NCI-H69 (cell line): ENCODE measurements at places on chromosomes 11 and 22.

GRCh38 chr22:49582678-49583077, 245.0 kb downstream of the BRD1 start:
- DNase-seq, result no peak

GRCh38 chr11:20070459-20070858, 89.8 kb downstream of the DBX1 start:
- DNase-seq, result peak; percentile 87

GRCh38 chr11:23859087-23859486, 637.8 kb upstream of the LUZP2 start:
- no peak for DNase-seq

DNA sequence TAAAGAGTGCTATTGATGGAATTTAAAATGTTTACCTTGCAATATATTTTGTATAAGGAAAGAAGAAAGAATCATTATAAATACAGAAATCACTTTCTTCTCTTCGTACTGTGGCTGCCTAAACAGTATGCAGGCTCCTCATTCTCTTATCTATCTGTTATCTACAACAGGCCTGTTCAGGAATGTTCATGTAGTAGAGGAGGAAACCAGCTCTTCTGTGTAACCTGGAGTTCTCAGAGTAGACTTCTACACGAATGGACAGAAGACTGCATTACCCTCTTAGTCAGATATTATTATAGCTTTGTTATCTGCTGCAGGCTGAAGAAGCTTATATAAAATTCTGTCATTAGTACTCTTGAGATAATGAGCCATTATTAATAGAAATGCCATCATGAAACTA, 1225.9 kb upstream of the CNTN5 start:
- DNase-seq, result no peak

GRCh38 chr11:30509364-30509763, 76.8 kb downstream of the MPPED2 start:
- DNase-seq, result no peak

DNA sequence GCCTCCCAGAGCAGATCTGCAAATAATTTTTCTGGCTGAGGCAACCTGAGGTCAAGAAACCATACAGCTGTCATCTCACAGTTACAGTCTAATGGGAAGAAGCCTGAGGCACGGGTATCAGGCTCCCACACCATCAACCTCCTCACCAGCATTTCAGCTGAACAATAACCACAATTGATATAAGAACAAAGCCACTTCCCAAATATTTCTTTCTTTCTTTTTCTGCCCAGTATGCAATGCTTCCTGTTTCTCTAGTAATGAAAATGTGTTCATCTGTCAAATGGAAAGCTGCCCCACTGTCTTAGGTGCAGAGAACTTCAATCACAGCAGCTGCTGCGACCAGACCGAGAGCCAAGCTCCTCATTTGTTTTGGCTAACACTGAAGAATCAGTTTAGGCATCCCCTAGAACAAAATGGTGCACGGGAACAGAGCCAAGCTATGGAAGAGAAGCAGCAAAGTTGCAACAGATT, 108.4 kb downstream of the BLID start:
- no peak for DNase-seq

DNA sequence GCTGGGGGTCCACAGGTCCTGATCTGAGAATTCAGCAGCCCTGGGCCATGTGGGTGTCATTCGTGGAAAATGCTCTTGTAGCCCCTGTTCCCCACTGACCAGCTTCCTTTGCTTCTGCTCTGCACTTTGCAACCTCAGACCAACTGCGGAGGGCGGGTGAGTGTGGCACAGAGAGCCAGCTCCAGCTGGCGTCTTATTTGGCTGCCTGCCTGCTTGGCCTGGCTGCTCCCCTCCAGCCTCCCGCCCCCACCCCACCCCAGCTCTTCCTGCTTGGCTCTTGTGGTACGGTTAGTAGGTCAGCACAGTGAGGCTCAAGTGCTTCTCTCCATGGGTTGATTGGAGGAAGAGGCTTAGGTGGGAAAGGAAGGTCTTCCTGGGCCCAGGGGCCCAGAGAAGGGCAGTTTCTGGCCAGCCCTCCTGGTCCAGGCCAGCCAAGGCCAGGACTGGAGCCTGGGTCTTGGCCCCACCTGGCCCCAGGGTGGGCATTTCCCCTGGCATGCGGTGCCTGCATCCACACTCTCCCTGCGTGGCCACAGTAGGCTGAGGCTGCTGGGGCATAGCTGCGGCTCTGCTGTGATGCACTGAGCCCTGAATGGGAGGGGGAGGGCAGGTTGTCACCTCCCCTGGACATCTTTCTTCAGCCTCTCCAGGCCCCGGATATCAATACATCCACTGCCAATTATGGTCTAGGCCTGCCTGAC, 26.5 kb downstream of the MYO7A start:
- DNase-seq, result peak; percentile 90

DNA sequence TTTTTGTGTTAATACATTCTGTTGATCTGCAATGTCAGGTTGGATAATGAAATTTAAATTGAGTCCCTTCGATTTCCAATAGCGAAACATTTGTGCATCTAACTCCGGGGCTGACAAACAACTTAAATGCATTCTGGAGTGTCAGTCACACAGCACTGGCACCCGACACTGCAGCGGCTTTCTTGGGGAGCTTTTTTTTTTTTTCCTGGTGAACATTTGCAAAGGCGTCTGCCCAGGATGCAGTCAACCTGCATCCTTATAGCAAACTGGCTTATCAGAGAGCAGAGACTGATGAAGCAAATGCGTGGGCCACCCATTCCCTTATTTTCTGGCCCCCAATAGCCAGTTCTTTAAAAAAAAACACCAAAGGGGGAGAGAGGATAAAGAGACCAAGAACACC, 1167.7 kb downstream of the LRRC4C start:
- peak; percentile 79 for DNase-seq

GRCh38 chr22:22773979-22774604, 113.5 kb upstream of the IGLL5 start:
- no peak for DNase-seq

DNA sequence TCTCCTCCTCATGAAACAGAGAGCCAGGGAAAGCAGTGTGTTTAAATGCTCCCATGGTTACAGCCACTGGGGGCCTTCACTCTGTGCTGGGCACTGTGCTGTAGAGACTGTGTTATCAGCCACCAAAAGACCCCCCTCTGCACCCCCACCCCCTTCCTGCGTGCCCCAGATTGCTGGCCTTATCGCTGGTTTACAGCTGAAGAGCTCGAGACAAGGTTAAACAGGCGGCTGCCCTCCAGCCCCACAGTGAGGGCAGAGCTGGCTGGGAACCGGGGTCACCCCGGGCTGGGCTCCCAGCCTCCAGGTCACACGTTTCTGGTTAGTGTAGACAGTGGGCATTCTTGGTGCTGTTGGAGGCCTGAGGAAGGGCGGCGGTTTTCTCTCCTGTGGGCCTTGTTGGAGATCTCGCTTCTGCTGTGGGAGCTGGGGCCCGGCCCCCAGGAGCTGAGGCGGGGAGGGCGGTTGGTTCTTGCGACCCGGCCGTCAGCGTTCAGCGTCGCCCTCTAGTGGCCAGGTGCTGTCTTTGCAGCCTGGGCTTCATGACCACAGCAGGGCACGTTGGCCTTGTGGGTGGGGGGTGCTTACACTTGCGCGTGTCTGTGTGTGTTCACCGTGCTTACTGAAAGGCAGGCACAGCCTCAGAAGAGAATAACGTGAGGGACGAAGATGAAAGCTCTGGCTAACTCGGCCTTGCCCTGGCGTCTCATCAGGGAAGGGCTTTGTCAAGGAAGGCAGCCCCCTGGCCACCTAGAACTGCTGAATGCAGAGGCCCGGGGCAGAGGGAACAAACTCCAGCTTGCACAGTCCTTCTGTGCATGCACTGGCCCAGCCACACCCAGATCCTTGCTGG, 40.8 kb downstream of the TBC1D22A start:
- peak; percentile 69 for DNase-seq

GRCh38 chr22:21082248-21082647, 36.5 kb downstream of the LRRC74B start:
- DNase-seq, result no peak

GRCh38 chr11:12599408-12600143, 74.6 kb upstream of the TEAD1 start:
- peak; percentile 79 for DNase-seq

- peak; percentile 89 for DNase-seq
Observed at GRCh38 chr22:28594797-28595462, 84.7 kb downstream of the TTC28 start.

- DNase-seq, result no peak
Observed at GRCh38 chr11:113281052-113281725, 33.2 kb upstream of the TTC12 start.

- DNase-seq, result peak; percentile 66
Observed at GRCh38 chr11:19218786-19219460, 17.1 kb upstream of the CSRP3 start.

DNA sequence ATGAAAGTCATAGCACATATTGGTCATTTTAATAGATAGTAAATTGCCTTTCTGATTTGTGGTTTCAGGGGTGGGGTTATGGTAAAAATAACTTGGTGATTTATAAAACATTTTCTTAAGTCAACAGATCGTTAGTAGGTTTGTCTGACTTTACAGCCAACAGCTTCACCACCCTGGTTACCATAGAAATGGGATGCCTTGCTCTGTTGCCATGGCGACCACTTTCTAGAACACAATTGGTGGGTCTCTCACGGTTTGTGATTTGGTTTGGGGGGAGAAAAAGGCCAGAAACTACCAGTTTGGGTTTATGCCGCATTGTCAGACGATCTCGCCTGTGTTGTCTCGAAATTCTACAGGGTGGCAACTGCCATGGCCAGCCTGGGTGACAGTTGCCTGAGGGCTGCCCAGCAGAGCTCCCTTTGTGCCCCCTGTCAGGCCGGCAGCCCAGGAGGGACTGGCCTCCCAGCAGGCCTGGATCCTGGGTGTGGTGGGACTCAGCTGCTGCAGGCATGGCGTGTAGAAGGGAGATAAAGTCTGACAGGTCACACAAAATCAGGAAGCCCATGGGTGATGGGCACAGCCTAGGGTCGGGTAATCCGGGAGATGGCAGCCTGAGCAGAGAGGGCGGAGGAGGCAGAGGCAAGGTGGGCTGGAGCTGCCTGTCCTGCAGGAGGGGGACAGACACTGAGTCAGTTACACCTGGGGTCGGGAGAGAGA, 30.9 kb downstream of the KCNC1 start:
- peak; percentile 68 for DNase-seq

DNA sequence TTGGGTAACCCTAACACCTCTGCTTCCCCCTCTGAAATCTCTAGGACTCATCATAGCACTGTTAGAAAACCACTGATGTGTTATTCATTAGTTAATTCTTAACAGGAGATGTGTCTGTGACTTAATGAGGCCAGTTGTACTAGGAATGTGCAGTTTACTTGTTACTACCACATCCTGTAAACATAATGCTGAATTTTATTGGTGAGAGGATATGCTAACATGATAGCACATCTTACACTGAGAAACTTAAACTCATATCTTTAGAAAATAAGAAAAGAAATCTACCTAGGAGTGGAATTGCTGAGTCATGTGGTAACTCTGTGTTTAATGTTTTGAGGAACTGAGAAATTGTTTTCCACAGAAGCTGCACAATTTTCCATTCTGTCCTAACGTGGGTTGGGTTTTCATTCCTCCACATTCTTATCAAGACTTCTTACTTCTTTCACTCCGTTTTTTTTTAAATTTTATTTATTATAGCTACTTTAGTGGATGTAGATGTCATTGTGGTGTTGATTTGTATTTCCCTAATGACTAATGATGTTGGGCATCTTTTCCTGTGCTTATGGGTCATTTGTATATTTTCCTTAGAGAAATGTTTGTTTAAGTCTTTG, 33.7 kb downstream of the RNF121 start:
- no peak for DNase-seq

- no peak for DNase-seq
Observed at GRCh38 chr11:120744016-120744994, 232.8 kb downstream of the GRIK4 start.

DNA sequence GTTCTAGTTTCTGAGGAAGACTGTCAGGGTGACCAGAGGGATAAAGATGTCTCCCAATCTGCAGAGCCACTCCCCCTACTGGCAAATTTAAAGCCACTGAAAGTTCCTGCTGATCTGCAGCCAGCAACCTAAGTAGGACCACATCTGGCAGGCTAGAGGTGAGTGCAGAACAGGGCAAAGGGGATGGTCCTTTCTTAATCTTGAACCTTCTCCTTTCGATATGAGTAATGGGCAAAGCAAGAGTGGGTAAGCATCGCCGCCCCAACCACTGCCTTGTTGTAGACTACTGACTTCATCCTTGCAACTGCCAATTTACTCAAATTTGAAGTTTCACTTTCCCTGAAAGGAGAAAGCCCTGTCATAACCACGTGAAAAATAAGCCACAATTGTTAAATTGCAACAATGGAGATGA, 30.7 kb downstream of the SCUBE2 start:
- peak; percentile 76 for DNase-seq

GRCh38 chr22:16958475-16958874, 49.5 kb downstream of the GAB4 start:
- DNase-seq, result no peak

GRCh38 chr11:127114035-127114434, 113.5 kb upstream of the KIRREL3 start:
- DNase-seq, result peak; percentile 83

DNA sequence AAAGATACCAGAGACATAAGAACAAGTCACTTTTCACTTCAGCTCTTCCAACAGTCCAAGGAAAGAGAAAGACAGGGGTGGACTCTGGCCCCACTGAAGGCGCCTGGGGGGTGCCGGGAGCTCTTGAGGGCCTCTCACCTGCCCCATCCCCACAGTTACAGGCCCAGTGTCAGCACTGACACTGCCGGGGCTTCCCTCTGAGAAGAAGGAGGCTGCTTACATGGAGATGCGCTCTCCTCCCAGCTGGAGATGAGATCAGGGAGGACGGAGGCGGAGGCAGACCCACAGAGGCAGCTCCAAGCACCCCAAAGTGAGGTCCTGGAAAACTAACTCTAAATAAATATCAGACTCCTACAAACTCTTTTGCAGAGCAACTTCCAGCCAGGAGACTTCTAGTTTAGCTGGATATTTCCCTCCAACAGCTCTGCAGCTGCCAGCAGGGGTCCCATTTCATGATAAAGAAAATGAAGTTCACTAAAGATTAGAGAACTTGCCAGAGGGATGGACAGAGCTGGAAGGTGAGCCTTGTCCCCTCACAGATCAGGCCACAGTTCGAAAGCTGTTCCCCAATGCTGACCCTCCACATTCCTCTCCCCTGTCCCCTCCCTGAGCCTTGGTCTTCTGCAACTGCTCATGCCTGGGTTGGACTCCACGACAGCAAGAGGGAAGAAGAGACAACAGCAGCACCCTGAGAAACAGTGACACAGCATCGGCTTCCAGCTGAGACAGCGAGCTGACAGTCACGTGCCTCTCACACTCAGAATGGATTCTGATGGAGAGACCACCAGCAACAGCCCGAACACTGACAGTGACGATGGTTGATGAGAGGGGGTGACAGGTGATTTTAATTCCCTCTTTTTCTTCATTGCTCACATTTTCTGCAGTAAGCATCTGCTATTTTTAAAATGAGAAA, 5.8 kb downstream of the CARS1 start:
- no peak for DNase-seq

DNA sequence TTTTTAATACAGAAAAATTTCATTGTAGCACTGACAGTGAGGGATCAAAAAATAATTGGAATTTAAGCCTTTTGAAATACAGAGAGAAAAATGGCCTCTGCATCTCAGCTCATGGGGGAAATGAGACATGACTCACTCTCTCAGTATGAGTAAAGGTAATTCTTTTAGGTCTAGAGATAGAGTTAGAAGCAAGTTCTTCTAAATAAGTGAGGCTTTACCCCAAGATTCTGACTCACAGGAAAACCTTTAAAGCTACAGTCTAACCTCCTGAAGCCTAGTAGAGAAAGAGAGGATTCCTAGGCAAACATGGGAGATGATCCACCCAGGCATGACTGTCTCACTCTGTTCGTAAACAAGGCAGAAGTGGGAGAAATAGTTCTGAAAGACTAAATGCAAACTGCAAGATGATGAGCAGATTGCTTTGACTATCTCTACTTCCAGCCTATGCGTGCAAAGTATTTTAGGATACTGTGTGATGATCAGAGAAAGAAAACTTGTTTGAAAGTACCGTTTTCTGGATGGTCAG, 1003.3 kb upstream of the CCDC90B start:
- DNase-seq, result no peak

- no peak for DNase-seq
Observed at GRCh38 chr11:32510039-32510438, 73.6 kb upstream of the EIF3M start.
